ENCODE measurements at places on chromosomes 6 and 20.

- DNase-seq, result no peak
These were observed 37.8 kb upstream of the MARCKS start for GRCh38 chr6:113819169-113819830.

DNA sequence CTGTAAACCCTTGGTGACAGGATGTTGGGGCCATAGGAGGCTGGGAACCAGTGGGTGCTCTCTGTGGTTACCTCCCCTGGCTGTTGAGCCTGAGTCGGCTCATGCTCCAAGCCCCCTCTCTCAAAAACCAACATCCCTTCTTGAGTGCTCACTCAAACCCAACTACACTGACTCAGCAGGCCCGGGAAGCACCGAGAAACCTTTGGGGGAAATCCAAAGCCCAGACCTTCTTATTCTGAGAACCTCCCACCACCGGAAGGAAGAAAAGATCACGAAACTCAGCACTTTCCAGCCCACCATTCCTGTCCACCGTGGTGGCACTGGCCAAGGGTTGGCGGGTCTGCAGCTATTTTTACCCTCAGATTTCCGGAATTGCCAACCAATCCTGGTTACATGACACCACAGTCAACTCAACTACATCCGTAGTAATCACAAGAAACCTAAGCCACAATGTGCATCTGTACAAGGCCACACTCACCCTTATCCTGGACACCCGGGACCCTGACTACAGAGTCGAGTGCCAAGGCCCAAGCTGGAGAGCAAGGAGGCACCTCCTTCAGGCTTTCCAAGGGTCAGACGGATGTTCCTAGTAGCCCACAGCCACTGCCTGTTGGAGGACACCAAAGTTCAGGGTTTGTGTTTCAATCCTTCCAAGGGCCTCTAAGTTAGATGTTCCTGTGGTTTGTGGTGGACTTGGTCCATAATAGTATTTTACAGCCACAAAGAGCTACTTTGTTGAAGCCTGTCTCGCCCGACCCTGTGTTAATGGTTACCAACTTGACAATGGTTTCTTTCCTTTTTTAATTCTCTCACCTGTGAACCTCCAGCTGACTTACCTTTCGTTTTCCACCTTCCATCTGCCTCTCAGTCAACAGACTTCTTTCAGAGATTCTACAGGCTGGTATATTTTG is 317.0 kb downstream of the CDC5L start:
- no peak for DNase-seq

DNA sequence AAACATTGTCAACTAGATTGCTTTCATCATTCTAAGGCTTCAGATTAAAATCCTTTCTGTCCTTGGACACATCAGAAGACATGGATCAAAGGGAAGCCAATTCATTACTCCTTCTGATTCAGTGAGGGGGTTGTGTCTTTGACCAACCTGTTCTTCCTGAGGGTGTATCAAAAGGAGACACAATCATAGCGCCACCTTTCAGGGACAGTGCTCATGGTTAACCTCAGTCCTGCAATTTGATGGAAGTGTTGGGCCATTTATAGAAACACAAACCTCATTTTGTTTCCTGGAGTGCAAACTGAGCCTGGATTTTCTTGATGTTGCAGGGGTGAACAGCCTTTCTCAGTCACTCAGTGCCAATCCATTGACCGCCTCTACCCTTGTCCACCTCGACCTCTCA is 163.9 kb upstream of the SCGN start:
- no peak for DNase-seq

- no peak for DNase-seq
These were observed 114.4 kb downstream of the NRSN1 start for GRCh38 chr6:24240380-24240928.

GRCh38 chr6:166615059-166615770 is 11.8 kb downstream of the RPS6KA2 start:
- no peak for DNase-seq
